ENCODE measurements at places on chromosomes 7 and 10.

DNA sequence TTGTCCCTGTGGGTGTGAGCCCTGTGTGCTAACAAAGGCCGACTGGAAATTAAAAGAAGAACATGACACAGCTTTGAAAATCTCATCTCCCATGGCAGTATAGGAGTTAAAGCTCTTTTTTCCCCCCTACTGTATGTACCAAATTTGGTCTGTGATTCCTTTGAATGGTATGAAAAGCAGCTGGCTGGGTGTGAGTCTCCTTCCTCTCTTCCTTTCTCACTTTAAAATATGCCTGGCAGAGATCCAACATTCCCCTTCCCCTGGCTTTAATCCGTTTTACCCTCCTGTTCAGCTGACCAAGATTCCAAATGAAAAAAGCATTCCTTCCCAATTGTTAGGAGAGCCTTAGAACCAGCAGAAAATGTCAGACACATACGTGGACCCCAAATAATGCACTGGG lies 225.0 kb upstream of the CELF2 start:
- DNase-seq, result peak; percentile 19

DNA sequence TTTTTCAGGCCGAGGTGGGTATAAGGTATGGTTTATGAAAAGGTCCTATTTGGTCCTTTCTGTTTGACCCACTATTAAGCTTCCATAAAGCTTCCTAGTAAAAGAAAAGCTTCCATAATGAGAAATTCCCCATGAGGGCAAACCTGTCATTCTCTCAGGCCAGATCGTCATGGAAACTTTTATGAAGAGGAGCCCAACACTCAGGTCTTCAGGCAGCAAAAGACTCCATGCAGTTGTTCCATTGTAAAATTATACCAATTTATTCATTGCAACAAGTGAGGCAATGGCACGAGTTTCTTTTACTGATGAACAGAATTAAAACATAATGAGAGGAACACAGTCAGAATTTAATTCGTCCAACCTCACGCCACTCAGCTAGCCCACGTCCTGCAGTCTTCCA lies 188.6 kb downstream of the MTERF1 start:
- DNase-seq, result no peak

- DNase-seq, result no peak
These were observed 918 bp downstream of the PILRB start for GRCh38 chr7:100358857-100359212.

DNA sequence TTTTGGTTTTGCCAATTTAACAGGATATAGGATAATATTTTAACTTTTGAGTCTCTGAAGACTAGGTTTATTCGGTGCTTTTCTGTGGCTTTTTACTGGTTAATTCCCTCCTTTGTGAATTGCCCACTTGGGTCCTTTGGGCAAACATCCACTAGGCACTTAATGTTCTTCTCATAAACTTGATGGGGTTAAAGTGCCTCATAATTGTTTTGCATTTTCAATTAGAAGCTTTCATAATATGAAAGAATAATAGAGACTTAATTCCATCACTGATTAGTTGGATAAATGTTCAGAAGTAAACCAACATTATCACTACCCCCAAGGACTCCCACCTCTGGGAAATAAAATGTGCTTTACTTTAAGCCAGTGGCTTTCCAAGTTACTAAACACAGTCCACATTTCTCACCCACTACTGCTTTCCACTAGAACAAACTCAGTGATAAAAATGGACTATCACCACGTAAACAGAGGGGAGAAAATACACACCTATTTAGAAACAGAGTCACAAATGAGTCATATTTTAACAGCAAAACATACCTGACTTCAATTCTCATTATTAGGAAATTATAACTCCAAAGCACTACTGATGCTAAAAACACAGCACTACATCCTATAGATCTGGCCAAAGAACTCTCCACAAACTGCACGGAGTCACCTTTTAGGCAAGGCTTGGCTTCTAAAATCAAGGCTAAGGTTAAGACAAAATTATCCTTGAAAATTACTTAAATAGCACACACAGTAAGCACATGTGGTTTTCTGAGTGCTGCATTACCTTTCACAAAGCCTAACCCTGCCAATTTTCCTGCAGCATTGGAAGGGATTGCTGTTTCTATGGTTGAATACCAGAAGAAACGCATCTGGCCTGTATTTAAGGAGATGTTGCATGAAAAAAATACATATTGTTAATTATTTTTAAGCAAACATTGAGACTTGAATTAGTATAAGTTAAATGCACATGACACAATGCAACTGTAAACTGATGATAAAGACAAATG lies 41.2 kb downstream of the PARD3 start:
- DNase-seq, result no peak

DNA sequence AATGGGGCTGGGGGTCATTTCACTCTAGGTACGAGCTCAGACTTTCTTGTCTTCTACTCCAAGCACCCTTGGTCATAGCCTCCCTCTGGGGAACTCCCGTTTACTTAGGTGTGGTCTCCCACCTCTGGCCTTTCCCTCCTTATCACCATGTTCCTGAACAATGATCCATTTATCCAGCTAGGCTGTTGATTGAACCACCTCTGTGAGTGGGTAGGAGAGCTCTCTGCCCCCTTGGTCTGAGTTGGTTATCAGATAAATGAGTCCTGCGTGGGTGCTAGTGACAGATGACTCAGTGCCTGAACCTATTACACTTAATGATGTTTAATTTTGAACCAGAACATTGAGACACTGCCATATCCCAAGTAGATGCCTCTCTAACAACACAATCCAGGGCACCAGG lies 9.4 kb downstream of the BLNK start:
- no peak for DNase-seq

DNA sequence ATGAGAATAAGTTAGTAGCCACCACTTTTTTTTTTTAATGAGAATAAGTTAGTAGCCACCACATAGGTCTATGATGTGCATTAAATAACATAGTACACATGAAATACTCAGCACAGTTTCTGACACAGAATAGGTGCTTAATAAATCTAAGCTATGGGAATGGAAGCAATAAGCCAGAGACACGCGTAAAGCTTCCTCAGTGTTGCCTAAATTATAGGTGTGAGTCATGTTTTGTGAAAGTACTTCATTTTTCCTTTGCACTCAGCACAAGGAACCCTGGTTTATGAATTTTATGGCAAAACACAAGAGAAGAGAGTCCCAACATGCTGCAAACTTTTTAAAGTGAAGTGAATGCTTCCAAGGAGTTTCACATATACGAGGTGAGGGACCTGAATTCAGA lies 267.4 kb downstream of the RNLS start:
- DNase-seq, result no peak

DNA sequence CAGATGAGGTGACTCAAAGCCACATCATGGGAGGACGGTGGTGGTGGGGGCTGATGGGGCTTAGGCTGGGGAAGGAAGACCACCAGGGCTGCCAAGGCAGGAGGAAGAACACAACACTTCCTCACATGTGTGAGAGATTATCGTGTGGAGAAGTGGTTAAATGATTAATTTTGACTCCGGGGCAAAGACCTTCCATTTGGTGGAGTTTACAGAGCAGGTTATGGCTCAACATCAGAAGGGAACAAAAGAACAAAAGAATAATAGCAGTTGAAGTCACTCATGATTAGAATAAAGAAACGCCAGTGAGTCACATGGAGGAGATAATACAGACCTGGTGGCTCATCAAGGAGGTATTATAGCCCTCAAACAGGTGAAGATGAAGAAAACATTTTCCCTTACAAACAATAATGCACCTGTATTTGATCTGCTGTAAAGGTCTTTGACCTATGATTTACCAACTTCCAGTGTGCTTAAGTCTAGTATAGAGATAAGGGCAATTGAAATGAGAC lies 170.1 kb downstream of the PKD1L1 start:
- DNase-seq, result no peak

GRCh38 chr7:80385508-80385907 lies 126.4 kb downstream of the GNAT3 start:
- DNase-seq, result no peak

DNA sequence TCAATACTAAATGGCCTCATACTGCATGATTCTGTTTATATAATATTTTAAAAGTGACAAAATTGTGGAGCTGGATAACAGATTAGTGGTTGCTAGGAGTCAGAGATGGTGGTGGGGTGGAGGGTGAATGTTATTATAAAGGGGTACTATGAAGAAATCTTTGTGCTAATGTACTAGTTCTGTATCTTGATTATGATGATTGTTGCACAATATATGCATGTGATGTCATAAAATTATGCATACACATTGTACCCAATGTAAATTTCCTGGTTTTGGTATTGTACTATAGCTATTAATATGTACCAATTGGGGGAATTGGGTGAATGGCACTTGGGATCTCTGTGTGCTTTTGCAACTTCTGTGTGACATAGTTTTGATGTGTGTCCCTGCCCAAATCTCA lies 112.2 kb downstream of the TMEM26 start:
- DNase-seq, result no peak

DNA sequence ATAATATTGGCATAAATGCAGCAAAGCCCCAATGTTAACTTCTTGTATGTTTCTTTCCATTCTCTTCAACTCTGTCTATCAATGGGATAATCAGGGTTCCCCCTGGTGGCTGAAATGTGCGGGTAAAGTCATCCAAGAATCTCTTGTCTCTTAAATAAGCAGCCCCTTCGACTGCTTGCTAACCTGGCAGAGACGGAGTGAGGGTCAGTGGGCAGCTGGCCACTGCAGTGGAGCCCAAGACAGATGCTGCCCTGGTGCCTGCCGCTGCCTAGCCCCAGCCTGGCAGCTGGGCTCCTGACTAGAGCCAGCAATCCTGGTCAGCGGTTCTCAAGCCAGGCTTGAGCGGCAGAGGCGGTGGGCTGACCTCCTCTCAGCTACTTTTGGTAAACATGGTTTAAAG lies 248.9 kb downstream of the COBL start:
- peak; percentile 29 for DNase-seq

DNA sequence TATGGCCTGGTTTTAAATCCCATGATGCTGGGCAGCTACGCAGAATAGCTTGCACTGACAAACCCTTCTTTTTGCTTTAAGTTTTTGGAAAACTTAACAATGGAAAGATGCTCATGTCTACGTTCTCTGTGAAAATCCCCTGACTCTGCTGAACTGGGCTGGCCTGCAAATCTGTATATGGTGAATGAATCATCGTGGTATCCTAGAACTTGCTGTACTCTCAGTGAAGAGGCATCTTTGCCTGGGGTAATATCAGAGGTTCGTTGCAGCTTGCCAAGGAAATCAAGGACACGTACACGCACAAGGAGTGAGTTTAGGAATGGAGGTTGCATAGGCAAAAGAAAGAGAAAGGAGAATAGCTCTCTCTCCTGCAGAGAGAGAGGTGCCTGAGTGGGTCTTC lies 382.0 kb upstream of the ADARB2 start:
- no peak for DNase-seq

DNA sequence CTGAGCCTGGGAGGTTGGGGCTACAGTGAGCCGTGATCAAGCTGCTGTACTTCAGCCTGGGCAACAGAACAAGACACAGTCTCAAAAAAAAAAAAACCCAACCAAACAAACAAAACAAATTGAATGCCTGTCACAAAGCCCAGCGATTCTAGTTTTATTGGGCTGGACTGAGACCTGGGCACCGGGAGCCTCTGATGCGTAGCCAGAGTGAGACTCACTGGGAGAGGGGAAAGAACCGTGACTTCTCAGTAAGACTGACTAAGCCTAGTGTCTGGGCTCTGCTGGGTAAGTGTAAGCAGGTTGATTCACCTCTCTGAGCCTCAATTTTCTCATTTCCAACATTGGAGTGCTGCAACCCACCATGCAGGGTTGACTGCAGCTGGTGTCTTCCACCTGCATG lies 10.1 kb upstream of the LEP start:
- DNase-seq, result no peak

Data from right kidney (tissue), 9 donors.